Activated CD4-positive, CD25-positive, alpha-beta regulatory T cell (primary cell): ENCODE measurements at places on chromosomes 4 and X.

DNA sequence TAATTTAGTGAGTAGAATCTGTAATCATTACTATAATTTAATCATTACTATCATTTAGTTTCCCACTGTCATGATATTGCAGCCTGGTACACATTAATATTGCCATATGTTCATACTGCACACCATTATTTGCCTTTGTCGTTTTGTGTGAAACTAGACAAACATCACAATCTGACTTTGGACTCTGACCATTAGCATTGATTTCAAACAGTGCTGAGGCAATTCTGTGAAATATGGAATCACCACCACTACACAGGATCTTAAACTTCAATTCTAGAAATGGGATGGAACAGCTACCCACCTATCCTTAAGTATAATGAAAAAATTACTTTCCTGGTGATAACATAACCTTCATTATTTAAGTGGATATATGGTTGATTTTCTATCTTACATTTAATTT, 98.3 kb downstream of the SORBS2 start:
- no peak for DNase-seq

DNA sequence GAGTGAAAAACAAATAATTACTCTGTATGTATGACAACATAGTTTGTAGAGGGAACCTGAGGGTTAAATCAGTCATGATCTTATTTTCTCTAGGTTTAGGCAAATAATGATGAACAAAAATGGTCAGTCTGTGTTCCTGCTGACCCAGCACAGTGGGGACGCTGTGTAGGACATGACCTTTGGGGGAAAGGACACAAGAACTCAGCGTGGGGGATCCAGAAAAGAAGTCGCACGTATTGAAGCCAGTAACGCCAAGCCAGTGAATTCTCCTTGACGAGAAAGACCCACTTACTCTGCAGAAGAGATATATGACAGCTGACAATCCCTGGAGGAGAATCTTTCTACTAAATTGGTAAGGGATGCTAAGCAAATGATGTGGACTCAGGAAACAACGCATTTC, 36.6 kb downstream of the HELT start:
- no peak for DNase-seq

DNA sequence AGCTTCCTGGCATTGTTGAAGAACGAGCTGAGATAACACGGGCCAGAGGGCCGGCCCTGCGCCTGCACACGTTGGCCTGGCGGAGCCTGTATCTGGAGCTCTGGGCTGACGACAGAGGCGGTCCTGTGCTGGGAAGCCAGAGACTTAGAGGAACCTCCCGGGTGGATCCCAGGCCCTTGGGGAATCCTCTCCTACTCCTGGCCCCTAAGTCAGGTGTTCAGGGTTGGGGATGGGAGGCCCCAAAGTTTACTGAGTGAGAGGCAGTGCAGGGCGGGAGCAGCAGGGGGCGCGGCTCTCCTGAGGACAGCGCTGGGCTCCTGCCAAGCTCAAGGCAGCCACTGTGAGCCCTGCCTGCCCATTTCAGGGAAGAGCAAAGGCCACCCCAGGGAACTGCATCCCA, 2.5 kb upstream of the HTRA3 start:
- no peak for DNase-seq

GRCh38 chr4:84971319-84971932, 4.9 kb upstream of the WDFY3 start:
- no peak for DNase-seq

GRCh38 chr4:110344165-110344564, 131.8 kb upstream of the ENPEP start:
- no peak for DNase-seq

DNA sequence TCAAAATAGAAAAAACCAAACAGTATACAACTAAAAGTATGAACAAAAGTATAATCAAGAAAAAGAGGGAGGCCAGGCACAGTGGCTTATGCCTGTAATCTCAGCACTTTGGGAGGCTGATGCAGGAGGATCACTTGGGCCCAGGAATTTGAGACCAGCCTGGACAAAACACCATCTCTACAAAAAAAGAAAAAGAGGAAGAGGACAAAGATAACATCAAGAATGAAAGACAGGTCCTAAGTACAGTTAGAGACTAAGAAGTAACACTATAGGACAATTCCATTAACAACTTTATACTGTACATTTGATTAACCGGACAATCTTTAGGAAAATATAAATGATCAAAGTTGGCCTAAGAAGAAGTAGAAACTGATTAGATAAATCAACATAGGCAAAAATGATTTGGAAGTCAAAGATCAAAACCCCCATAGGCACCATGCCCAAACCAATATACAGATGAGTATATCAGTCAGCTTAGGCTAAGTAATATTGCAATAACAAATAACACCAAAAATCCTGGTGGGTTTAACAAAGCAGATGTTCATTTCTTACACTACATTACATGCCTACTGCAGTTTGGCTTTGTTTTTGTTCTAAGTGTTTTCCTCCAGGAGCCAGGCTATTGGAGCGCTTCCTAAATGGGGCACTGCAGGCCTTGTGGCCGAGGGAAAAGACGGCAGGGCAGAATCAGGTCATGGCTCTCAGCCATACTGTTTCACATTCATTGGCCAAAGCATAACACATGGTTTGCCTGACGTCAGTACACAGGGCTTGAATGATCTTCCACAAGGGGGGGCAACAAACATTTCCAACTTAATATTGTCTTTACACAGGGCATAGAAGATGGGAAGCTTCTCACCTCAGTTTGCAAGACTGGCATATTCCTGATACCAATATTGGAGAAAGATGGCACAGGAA, 42.2 kb upstream of the HGFAC start:
- no peak for DNase-seq

DNA sequence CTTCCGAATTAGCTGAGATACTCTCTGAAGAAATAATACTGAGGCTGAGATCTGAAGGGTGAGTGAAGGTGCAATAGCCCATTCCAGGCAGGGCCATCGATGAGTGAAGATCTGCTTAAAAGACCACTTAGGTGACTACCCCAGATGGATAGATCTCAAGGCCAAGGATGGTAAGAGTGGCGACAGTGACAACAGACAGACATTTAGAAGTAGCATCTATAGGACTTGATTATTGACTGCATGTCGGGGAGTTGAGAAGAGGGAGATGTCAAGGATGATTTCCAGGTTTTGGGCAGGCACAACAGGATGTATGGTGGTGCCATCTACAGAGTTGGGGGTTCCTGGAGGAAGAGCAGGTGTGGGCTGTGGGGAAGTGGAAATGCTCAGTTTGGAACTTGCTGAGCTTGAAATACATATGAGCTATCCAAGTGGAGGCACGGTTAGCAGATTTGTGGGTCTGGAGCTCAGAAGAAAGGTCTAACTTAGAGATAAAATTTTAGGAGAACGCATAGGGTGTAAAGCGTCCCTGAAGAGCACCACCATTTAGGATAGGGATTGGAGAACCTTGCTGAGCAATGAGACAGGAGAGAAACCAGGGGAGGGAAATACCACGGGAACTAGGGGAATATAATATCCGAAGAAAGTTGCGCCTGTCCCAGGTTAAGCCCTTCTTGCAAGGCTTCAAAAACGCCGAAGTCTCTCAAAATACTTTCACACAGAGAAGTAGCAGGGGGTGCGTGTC, 688 bp downstream of the UFSP2 start:
- DNase-seq, result no peak

DNA sequence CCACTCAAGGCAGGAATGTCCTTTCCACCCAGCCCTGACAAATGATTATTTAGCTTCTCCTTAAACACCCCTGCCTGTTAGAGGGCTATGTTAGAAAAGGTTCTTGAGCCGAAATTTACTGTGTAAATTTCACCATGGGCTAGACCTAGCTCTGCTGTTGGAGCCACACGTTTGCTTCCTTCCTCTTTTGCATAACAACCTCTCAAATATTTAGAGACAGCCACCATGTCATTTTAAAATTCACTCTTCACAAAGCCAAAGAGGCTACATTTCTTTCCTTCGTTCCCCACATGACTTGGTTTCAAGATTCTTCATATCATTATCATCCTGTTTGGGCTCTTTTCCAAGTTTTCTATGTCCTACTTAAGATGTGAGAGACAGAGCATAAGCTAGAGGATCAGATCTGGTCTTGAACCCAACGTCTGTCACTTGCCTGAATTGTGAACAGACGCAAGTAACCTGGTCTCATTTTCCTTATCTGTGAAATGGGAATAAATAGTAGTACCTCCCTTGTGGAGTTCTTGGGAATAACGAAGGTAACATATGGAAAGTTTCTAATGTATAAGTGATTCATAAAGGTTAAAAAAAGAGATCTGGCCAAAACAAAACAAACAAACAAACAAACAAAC, 6.7 kb downstream of the DOCK11 start:
- DNase-seq, result no peak

- no peak for DNase-seq
Observed at GRCh38 chr4:180057299-180057721, 2185.9 kb upstream of the TENM3 start.

- DNase-seq, result no peak
Observed at GRCh38 chrX:24321741-24322395, 8.0 kb upstream of the SUPT20HL2 start.

DNA sequence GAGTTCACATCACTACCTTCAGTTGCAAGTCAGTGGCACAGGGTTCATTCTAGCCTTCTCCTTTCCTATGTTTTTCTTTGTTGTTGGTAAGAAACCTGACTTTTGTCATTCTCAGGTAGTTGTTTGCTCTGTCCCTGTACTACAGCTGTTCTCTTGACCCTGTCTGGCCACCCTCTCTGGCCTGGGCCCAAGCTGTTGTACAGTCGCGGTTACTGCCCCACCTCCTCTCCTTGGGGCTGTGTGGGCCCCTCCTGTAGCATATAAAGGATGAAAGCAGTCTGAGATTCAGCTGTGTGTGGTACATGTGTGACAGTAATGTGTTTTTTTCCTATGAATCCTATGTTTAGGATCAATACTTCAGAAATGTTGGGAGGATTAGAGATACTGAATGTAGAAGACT, 12.5 kb downstream of the MOB1B start:
- DNase-seq, result no peak

GRCh38 chrX:84737471-84737871, 235.2 kb upstream of the HDX start:
- no peak for DNase-seq

- DNase-seq, result no peak
Observed at GRCh38 chr4:2075987-2076907, 17.1 kb downstream of the NAT8L start.

- DNase-seq, result no peak
Observed at GRCh38 chr4:39235021-39235420, 52.7 kb downstream of the WDR19 start.

- no peak for DNase-seq
Observed at GRCh38 chr4:99135541-99136162, 8.4 kb downstream of the ADH4 start.

- DNase-seq, result no peak
Observed at GRCh38 chr4:121353213-121353612, 27.6 kb downstream of the QRFPR start.

DNA sequence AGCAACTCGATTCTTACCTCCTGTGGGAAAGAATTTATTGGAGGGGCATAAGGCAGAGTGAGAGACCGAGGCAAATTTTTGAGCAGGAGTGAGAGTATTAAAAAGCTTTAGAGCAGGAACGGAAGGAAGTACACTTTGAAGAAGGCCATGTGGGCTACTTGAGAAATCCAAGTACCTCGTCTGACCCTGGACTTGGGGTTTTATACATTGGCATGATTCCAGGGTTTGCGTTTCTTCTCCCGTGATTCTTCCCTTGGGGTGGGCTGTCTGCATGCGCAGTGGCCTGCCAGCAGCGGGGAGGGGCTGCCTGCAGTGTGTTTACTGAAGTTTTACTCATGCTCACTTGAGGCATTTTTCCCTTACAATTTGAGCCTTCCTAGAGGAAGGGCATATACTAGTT, 3.4 kb downstream of the GALNT7 start:
- no peak for DNase-seq

DNA sequence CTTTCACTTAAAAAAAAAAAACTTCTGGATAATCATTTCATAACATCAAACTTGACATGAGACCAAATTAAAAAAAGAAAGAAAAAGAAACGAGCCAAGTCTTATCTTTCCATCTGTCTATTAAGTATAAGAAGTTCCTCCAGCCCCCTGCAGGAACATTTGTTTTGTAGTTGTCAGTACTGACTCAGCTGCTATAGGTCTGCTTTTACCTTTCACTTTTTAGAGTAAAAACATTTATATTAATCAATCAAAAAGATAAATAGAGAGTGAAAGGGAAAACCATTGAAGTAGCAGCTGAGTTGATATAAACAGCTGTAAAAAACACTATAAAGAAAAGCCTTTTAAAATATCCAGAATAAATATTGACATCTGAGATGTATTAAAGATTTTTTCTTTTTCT, 46.1 kb downstream of the CCDC158 start:
- DNase-seq, result no peak

- no peak for DNase-seq
Observed at GRCh38 chr4:114857831-114858230, 255.6 kb downstream of the NDST4 start.

DNA sequence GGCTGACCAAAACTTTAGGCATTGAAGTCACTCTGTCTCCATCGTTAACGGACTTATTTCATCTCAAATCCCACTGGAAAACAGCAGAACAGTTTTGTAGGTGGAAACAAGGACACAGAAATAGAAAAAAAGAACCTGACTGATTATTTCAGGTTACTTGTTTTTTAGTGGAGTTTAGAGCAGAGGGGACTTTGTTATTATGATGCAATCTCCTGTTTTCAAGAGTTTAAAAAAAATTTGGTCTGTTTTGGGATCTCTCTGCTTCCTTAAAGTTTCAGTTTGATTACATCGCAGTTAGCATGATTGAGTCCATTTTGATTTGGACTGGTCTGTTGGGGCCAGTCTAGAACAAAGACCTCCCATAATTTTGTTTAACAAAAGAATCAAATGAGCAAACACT, 13.6 kb downstream of the PROM1 start:
- no peak for DNase-seq

DNA sequence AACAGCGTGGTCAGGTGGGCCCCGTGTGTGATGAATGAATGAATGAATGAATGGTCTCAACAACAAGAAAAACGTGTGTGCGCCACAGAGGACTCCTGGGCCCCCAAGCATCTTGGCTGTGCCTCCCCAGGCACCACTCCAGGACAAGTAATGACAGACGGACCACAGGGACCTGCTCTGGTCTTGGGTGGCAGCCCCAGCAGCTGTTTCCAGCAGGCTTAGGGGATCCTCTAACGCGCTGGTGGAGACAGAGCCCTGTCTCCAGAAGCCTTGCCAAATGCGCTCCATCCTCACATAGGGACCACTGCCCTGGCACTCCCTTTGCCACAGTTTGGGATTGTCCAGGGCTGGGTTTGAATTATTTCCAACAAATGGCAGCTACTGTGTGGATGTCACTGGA, 39.1 kb downstream of the PSAPL1 start:
- DNase-seq, result no peak

- DNase-seq, result no peak
Observed at GRCh38 chr4:82906469-82906868, 5.9 kb downstream of the THAP9 start.

DNA sequence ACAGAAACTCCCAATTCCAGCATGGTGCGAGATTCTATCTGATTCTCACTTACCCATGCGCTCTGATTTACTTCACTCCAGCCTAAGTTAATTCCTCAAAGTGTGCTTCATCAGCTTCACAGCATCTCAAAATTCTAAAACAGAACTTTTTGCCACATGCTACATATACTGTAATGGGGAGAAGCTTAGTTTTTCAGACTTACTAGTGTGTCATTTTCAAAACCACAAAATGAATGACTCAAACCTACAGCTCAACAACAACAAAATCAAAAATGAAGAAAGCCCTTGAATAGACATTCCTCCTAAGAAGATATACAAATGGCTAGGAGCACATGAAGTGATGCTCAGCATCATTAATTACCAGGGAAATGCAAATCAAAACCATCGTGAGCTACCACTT, 14.9 kb downstream of the IRF2 start:
- DNase-seq, result no peak

GRCh38 chr4:48432017-48432416, 51.1 kb upstream of the SLC10A4 start:
- no peak for DNase-seq
